NCI-H1436 (cell line): ENCODE measurements at places on chromosomes 12 and 14.

- DNase-seq: no peak
Observed at GRCh38 chr12:132773077-132773955, 11.7 kb upstream of the ANKLE2 start.

DNA sequence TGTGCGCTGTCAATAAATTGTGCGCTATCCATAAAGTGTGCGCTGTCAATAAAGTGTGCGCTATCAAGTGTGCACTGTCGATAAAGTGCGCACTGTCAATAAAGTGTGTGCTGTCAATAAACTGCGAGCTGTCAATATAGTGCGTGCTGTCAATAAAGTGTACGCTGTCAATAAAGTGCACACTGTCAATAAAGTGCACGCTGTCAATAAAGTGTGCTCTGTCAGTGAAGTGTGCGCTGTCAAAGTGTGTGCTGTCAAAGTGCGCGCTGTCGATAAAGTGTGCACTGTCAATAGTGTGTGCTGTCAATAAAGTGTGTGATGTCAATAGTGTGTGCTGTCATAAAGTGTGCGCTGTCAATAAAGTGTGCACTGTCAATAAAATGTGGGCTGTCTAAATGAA lies 2.9 kb upstream of the CHGA start:
- no peak for DNase-seq

DNA sequence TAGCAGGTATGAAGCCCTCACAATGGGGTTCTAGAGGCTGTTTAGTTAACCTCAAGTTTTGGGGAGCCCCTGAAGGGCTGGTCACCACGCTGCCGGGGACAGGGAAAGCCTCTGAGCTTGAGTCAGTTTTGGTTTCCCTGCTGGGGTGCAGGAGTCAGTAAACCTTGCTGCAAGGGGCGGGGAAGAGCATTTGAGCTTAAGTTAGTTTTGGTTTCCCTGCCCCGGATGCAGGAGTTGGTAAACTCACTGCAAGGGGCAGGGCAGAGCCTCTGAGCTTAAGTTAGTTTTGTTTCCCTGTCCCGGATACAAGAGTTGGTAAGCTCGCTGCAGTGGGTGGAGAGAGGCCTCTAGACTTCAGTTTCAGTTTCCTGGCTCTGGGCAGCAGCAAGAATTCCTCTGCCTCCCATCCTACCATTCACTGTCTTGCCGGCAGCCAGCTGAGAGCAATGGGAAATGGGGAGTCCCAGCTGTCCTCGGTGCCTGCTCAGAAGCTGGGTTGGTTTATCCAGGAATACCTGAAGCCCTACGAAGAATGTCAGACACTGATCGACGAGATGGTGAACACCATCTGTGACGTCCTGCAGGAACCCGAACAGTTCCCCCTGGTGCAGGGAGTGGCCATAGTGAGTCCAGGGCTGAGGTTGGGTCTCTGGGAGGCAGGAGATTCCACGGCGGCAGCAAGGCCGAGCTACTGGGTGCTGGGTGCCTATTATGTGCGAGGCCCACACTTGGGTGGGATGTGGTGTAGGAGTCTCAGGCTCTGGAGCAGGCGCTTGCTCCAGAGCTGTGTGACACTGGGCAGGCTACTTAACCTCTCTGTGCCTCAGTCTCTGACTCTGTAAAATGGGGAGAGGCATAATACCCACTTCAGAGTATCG lies at the start of gene OAS2:
OAS2 (plus strand) TSS at position 357 of the 878 bp plus-strand sequence; CDS start at position 447, 90 bp downstream.
- no peak for DNase-seq

DNA sequence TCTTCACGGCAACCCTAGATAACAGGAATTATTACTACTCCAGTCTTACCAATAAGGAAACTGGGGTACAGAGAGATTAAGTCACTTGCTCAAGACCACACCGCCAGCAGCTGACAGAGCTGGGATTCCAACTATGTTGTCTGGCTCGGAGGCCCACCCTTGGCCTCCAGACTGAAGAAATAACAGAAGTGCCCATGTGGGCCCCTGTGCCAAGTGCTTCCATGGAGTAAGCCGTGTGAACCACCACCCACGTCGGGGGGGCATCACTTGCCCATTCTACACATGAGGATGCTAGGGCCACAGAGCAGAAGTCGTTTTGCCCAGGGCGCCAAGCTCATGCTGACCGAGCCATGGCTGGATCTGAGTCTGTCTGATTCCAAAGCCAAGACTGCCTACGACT lies 926 bp upstream of the CMKLR1 start:
- no peak for DNase-seq

DNA sequence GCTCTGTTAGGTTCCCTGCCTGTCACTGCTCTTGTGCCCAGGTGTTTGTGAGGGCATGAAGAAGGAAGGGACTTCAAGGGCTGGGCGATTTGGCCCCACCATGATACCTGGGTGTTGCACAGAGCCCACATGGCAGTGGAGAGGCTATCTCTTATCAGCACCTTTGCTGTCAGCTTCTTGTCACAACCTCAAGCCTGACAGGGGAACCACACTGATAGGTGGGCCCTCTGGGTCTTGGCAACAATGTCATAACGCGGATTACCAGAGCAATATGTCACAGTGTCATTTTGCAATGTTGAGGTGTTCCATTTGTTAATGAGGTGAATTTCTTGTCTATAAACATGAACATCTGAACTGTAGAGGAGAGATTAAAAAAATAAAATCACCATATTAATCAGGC lies 22.9 kb upstream of the CACNA1C start:
- no peak for DNase-seq

DNA sequence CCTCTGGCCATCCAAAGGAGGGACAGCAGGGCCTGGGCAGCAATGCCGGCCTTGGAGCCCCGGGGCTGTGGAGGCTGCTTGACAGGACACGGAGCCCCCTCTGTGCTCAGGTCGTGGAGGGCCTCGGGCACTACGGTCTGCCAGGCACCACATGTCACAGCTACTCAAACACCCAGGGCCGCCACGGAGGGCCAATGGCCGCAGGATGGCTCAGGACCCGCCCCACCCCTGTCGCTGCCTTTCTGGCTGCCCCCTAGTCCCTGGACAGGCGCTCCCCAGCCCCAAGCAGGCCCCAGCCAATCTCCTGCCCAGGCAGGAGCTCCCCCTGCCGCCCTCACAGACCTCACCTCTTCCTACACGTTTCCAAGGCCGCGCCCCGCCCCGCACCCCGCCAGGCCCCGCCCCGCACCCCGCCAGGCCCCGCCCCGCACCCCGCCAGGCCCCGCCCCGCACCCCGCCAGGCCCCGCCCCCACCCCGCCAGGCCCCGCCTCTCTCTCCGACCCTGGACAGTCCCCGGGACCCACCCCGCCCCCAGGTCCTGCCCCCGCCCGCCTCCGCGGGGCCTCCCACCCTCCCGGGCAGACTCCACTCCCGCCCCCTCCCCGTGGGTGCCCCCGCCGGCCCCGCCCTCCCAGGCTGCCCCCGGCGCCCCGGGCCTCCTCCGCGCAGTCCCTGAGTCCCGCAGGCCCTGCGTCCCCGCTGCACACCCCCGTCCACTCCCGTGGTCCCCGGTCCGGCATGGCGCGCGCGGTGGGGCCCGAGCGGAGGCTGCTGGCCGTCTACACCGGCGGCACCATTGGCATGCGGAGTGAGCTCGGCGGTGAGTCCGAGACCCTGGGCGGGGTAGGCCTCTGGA lies at the start of gene ASPG:
ASPG (plus strand) TSS at position 669 of the 857 bp plus-strand sequence; CDS start at position 740, 71 bp downstream.
- no peak for DNase-seq

GRCh38 chr14:76012354-76012753 lies 26.8 kb downstream of the IFT43 start:
- DNase-seq: no peak

- no peak for DNase-seq
Observed at GRCh38 chr12:78062786-78063185, 232.1 kb downstream of the NAV3 start.

DNA sequence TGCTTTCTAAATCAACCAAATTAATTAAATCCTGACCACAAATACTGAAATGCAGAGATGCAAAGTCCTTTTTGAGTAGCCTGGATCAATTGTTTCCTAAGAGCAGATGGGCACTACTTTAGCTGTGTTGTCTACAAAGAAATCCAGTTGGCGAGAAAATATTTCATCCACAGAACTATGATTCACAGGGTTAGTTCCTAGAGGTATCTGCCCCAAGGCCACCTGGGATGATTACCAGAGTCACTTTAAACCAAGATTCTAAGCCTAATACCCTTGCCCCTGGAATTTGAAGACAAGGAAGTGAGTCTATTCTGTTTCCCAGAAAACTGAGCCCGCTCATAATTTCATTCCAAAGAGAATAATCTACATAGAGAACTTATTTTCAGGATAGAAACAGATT lies 198.4 kb downstream of the PPM1H start:
- no peak for DNase-seq

DNA sequence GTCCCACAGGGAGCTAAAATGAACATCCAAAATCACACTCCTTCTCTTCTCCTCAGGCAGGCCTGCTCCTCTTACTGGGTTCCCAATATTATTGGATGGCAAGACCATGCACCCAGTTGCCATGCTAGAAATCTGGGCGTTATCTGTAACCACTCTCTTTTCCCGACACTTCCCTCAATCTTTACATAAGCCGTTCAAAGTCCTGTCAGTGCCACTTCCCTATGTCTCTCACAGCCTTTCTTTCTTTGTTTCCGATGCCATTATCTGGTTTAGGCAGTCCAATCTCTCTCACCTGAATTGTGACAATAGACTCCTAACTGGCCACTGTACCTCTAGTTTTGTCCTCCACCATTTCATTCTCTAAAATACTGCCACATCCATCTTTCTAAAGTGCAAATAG lies 24.1 kb downstream of the SNRPF start:
- DNase-seq: no peak

DNA sequence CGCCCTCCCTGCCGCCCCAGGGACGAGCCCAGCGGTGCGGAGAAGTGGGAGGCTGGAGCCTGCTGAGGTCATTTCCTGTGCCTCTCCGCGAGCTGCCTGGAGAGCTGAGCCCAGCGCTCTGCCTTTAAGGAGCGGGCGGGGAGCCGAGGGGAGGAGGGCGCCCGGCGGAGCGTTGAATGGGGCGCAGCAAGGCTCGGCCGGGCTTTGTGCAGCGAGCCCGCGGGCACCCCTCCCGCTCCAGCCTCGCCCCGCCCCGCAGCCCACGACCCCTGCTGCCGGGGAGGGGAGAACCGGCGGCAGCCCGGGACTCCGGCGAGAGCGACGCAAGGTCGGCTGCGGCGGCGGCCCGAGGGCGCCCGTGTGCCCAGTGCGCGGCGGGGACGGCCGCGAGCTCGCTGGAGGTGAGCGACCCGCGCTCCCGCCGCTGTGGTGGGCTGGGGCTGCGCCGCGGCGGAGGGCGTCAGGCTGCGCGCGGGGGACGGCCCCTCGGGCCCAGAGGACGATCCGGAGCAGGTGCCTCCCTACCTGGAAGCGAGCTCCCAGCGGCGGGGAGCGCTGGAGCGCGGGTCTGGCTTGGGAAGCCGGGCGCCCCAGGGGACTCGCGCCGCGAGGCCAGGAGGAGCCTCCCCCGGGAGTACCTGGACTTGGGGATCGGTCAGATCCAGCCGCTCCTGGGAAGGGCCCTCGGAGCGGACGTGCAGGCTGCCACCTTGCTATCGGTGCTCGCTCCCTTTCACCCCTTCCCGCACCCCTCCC lies at the start of gene PLEKHH1:
PLEKHH1 (plus strand) TSS at position 293 of the 756 bp plus-strand sequence. CDS start 8,578 bp downstream, outside the sequence.
- DNase-seq: peak; percentile 58

- DNase-seq: peak; percentile 20
Observed at GRCh38 chr12:105092336-105092735, 8.1 kb upstream of the ALDH1L2 start.

DNA sequence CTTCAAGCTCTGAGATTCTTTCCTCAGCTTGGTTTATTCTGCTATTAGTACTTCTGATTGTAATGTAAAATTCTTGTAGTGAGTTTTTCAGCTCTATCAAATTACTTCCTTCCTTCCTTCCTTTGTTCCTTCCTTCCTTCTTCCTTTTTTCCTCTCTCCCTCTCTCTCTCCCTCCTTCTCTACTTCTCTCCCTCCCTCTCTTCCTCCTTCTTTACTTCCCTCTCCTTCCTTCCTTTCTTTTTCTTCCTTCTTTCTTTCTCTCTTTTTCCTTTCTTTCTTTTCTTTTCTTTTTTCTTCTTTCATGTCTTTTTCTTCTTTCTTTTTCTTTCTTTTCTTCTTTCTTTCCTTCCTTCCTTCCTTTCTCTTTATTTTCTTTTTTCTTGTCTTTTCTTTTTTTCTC lies 565.2 kb upstream of the STXBP6 start:
- DNase-seq: no peak

- no peak for DNase-seq
Observed at GRCh38 chr12:68557011-68557730, 53.5 kb upstream of the RAP1B start.

GRCh38 chr12:56661979-56662638 lies 16.3 kb upstream of the ATP5F1B start:
- no peak for DNase-seq

DNA sequence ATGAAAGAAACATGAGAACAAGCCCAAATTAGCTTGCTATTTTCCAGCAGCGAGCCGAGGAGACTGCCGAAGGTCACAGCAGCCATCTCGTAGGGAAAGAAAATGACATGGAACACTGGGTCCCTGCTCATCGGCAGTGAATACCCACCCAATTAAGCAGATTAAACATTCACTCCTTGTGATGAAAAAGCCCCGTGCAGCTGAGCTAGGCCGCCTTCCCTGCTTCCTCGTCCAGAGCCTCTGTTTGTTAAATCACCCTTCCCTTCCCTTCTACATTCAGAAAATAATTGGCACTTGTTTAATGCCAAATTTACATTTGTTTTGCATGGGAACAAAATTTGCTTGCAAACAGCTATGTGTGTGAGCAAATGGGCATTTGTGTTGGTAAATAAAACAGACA lies 342.5 kb downstream of the RMST start:
- no peak for DNase-seq

- no peak for DNase-seq
Observed at GRCh38 chr12:607541-608001, 55.7 kb downstream of the NINJ2 start.

- DNase-seq: no peak
Observed at GRCh38 chr12:114440270-114441038, 34.5 kb upstream of the TBX5 start.

DNA sequence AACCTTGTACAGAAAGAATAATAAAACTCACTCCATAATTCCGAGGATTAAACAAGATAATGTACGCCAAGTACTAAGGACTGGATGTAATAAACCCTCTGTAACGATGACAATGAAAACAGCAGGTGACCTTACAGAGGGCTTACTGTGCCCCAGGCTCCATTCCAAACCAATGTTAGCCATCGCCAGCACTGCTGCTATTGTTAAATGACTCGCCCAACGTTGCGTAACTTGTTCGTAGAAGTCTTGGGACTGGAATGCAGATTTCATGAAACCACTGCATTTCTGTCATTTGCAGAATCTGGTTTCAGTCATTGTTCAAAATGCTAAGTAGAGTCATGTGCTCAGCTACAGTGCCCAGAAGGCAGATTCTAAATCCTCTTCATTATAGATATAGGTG lies 728 bp upstream of the STON2 start:
- no peak for DNase-seq
